ENCODE measurements at places on chromosomes 11 and 22.

DNA sequence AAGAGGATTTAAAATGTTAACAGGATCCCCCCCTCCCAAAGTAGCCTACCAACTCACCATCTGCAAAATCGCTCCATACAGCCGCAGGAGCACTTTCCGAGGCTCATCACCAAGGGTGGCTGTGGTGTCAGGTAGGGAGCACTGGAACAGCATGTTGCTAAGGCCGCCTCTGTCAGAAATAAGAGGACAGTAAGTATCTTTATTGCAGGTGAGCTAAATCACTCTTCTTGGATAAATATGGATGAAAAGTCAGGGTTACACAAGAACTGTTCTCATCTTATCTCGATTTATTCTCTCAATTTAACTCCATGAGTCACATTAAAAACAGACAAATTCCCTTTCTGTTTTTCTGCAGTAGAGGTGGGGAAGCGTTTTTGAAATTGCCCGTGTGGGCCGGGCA is 24.2 kb downstream of the CHKA start:
- H3K27me3 ChIP-seq: no peaks in the 10 kb centered on the region
- no peaks in the 10 kb centered on the region for H3K36me3 ChIP-seq
- H3K4me1 ChIP-seq: peaks cover 3% of the 10 kb centered on the region
- H3K4me3 ChIP-seq: no peak overlapping the region
- DNase-seq: no peak

DNA sequence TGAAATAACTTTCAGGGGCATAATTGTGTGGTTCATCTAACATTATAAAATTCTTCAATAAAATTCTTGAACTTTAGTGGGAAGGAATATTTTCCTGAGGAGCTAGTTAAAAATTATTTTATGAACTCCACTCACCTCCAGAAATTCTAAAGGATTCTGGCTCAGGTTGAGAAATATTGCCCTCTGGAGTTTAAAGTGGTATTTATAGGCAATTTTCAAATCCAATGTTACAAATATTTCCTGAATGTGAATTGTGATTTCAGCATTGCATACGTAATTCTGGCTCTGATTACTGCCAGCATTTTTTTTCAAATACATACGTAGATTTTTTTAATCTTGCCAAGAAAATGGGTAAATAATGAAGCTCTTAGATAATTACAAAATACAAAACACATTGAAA is 598.2 kb upstream of the ANO3 start:
- H3K4me3 ChIP-seq: no peak overlapping the region
- no peak for DNase-seq
- H3K36me3 ChIP-seq: no peaks in the 10 kb centered on the region
- no peaks in the 10 kb centered on the region for H3K27me3 ChIP-seq
- H3K27ac ChIP-seq: no peak overlapping the region

DNA sequence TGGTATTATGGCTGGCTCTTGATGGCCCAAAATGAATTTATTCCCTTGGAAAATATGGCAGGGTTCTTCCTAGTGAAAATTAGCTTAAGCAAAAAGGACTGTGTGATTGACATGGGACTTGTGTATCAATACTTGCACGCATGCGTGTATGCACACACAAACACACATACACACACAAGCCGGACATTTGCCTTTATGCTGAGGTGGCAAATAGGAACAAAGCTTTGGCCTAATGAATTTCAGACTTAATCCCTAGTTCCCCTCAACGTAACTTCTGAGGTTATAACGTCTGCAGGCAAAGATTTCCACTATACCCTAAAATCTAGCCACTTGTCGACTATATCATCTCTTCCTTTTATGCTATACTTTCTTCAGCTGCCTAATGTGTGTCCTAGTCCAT is 2.9 kb upstream of the OR52I2 start:
- no peak for DNase-seq
- H3K27me3 ChIP-seq: peaks cover 18% of the 10 kb centered on the region
- no peaks in the 10 kb centered on the region for H3K36me3 ChIP-seq
- peaks cover 5% of the 10 kb centered on the region for H3K4me1 ChIP-seq
- H3K27ac ChIP-seq: no peak overlapping the region
- no peak overlapping the region for H3K4me3 ChIP-seq

DNA sequence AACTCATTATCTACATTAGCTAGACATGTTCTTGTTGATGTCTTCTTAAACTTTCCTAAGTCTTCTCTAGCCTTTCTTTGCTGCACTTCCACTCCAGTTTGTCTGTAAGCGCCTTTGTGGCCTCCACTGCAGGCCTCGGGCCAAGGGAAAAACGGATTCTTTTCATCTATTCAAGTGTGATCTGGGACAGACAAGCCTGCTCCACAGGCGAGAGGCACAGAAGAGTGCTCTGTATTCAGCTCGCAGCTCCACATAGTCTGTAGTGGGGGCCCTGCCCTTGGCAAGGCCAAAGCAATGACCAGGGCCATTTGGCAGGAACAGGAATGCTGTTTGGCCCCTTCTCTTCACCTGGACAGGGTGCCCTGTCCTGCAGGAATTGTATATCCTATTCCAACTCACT is 84.1 kb upstream of the BARX2 start:
- no peak overlapping the region for H3K4me3 ChIP-seq
- H3K27me3 ChIP-seq: peaks cover 19% of the 10 kb centered on the region
- H3K4me1 ChIP-seq: no peaks in the 10 kb centered on the region
- no peaks in the 10 kb centered on the region for H3K36me3 ChIP-seq
- DNase-seq: no peak

- no peaks in the 10 kb centered on the region for H3K36me3 ChIP-seq
- no peak for DNase-seq
- H3K27me3 ChIP-seq: peaks cover 13% of the 10 kb centered on the region
- no peaks in the 10 kb centered on the region for H3K4me1 ChIP-seq
Measured at GRCh38 chr22:44382116-44383038, 69.6 kb upstream of the SHISAL1 start.

DNA sequence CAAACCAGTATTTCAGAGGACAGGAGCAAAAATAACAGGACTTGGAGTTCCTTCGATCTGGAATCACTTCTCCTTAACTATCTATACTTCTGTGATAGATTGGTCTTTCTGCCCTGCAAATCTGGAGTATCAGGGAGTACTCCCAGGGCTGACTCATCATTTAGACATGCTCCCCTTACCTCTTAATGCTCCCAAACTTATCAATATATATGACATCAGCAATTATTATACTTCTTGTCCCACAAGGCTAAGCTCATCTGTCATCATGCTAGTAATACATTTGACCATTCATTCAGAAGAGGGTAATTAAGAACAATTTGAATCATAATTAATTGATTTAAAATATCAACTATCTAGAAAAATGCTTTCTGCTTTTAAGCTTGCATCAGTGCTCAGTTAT is 163.8 kb downstream of the SWAP70 start:
- no peak for DNase-seq
- no peaks in the 10 kb centered on the region for H3K4me1 ChIP-seq
- H3K36me3 ChIP-seq: no peaks in the 10 kb centered on the region
- no peak overlapping the region for H3K4me3 ChIP-seq
- no peak overlapping the region for H3K27ac ChIP-seq
- H3K27me3 ChIP-seq: no peaks in the 10 kb centered on the region

GRCh38 chr11:70493089-70493474 is 94.8 kb downstream of the CTTN start:
- DNase-seq: no peak
- no peaks in the 10 kb centered on the region for H3K36me3 ChIP-seq
- H3K4me1 ChIP-seq: no peaks in the 10 kb centered on the region
- H3K27ac ChIP-seq: no peak overlapping the region

DNA sequence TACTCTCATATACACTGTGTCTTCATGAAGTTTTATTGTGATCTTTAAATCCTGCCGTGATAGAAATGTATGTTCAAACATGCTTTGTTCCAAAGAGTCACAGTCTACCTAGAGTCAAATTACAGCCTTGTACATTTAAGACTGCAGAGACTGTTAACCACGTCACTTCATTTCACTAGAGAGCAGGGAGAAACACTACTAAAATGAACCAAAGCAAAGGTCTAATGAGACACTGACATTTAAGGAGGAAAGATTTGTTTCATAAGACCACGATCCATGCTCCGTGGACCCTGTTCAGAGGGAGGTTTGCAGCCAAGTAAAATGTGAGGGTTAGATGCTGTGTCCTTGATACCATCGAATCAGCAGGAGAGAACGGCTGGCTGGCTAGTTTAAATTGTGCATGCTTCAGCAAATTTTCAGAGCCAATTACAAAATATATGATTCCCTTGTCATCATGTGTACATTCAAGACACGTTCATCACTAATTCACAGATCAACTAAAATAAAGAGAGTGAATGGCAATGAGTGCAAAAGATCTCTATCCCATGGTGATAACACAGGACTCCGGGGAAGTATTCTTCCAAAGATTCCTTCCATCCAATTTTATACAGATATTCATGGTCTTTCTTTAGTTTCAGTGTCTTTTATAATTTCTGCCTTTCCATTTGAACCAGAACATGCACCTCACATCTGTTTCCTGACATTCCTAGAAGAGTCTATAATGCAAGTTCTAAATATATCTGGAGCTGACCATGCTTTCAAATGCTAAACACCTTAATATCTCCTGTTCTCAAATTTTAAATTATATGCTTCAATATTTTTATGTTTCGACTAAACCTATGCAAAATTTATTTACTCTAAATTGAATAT is 960.9 kb upstream of the FAT3 start:
- H3K36me3 ChIP-seq: no peaks in the 10 kb centered on the region
- H3K27ac ChIP-seq: no peak overlapping the region
- H3K4me3 ChIP-seq: no peak overlapping the region
- no peaks in the 10 kb centered on the region for H3K27me3 ChIP-seq

DNA sequence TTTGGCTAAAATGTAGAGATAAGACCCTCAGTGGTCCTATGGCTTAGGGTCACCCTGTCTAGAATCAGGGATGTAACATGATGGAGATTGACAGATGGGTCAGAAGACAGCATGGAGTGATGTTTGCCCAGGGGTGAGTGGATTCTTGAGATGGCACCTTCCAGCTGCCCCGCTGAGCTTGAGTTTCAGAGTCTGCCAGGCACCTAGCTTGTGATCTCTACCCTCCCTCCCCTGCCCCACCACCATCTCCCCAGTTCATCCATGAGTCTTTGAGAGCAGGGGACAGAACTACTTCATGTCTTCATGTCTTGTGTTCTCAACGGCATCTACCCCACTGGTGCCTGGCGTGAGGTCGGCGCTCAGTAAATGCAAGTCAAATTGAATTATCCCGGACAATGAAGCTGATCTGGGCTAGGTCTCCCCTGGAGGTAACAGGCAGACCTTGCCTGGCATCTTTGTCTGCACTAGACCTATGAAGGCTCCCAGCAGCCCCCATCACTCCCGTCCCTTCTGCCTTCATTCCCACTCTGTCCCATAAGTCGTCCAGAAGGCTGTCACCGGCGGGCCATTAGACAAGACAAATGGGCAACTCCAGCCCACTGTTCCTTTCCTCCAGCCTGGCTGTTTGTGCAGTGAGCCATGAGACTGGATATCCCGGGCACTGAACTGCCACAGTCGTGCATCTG is 239.2 kb upstream of the TBCEL start:
- H3K27ac ChIP-seq: no peak overlapping the region
- H3K36me3 ChIP-seq: no peaks in the 10 kb centered on the region
- H3K4me3 ChIP-seq: no peak overlapping the region
- H3K27me3 ChIP-seq: peaks cover 3% of the 10 kb centered on the region
- no peaks in the 10 kb centered on the region for H3K4me1 ChIP-seq
- no peak for DNase-seq

DNA sequence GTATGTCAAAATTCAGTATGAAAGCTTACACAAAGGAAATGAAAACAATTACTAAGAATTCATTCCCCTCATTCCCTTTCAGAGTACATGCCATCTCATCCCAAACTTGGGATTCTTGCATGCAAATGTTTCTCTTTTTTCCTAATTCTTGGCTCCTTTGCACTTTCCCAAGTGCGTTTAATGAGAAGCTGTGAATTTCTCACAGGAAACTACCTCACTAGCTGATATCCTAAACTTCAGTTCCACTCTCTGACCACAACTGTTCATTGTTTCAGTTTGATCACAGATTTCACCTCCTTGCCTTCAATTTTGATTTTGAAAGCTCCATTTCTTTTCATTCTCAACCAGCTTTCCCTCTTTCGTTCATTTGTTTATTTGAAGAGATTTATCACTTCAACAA is 5.9 kb upstream of the ARL14EP start:
- no peak overlapping the region for H3K27ac ChIP-seq
- no peak overlapping the region for H3K4me3 ChIP-seq
- peaks cover 7% of the 10 kb centered on the region for H3K27me3 ChIP-seq
- no peaks in the 10 kb centered on the region for H3K36me3 ChIP-seq

DNA sequence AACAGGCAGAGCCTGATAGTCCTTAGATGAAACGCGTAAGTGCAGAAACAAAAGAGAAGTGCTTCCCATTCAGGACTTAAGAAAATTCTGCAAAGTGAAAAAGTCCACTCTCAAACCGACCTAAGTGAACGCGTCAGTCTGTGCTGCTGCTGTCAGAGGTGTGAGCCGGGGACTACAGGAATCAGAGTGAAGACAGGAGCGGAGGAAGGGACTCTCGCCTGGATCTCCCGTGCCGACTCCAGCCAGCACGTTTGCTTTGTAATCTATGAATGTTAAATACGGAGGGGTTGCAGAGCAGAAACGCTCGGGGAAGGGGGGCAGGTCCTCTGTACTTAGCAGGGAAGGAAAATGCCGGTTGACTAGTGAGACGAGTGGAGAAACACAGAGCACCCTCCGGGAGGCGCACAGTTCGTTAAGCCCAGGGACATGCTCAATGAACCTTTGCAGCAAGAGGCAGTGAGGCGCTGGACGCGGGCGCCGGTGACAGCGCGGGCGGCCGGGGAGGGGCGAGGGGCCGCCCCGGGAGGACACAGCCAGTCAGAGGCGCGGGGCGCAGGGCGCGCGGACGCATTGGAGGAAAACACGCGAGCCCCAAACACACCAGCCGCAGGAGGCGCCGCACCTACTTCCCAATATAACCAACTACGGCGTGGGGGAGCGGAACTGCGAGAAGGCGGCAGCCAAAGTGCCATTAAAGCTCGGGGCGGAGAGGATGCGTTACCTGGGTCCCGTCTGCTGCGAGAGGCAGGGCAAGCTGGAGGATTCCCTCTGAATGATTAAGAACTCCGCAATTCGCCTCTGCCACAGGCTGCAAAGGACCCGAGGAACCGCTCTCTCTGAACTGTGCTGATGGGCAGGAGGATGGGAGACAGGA is at the start of gene CNTN5:
TSS of gene CNTN5 (plus strand) at position 598 of the 874 bp plus-strand sequence.
- no peaks in the 10 kb centered on the region for H3K36me3 ChIP-seq
- no peak for DNase-seq
- no peak within 1 kb of the TSS for H3K4me3 ChIP-seq
- peaks cover 6% of the 10 kb centered on the region for H3K4me1 ChIP-seq
- peaks cover 22% of the 10 kb centered on the region for H3K27me3 ChIP-seq

DNA sequence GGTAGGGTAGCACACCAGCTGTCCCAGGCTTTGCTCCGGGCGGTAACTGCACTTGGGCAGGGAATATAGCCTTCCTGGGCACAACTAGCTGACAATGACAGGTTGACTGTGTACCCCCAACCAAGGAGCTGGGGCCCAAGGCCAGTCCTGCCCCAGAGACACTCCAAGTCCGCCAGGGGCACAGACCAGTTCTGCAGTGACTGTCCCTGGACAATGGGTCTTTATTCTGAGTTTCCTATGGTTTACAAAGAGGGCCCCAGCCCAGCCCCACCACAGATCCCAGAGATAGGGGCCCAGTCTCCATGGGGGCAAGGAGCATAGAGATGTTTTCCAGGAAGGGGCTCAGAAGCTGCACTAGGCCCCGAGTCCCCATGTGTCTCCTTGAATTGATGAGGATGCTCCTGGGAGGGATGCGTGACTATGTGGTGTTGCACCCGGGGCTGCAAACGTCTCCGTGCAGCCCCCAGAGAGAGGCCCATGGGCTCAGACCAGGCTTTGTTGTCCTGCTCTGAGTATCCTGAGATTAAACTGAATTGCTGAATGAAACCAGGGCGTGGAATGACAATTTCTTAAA is 48.4 kb downstream of the CD6 start:
- no peaks in the 10 kb centered on the region for H3K27me3 ChIP-seq
- peaks cover 77% of the 10 kb centered on the region for H3K36me3 ChIP-seq
- H3K27ac ChIP-seq: peak overlapping the region; percentile 49
- H3K4me1 ChIP-seq: peaks cover 60% of the 10 kb centered on the region
- DNase-seq: no peak
